Smooth muscle cell of trachea (primary cell): ENCODE measurements at places on chromosomes 4 and X. TPM values are rescaled to one million over a fixed set of nuclear protein-coding genes. Genes with fewer than 3 reads are reported as not detected.

RGN gene
- 4.5 and 5.2 TPM in 2 replicates for total RNA-seq

HSFX1 gene
- total RNA-seq: 0.87 and 2.0 TPM in 2 replicates

GPC3 gene
- total RNA-seq: 1.6 and 3.5 TPM in 2 replicates

GUF1 gene
- 12.2 and 15.3 TPM in 2 replicates for total RNA-seq

TSPAN7 gene
- total RNA-seq: not detected in 2 replicates

DGKK gene
- not detected in 2 replicates for total RNA-seq

SOX3 gene
- total RNA-seq: 0.15 TPM in 1 of 2 replicates, not detected in the other

TMEM31 gene
- 0.17 TPM in 1 of 2 replicates, not detected in the other for total RNA-seq

EXOC1L gene
- not detected in 2 replicates for total RNA-seq

CNKSR2 gene
- 0.44 and 0.66 TPM in 2 replicates for total RNA-seq

TRIM60 gene
- not detected in 2 replicates for total RNA-seq

HELQ gene
- total RNA-seq: 18.6 and 22.2 TPM in 2 replicates

PLS3 gene
- total RNA-seq: 176 and 310 TPM in 2 replicates

SPON2 gene
- 846 and 1,031 TPM in 2 replicates for total RNA-seq

FAM9C gene
- total RNA-seq: under 0.01 TPM in 1 of 2 replicates, not detected in the other

LRPAP1 gene
- 105 and 152 TPM in 2 replicates for total RNA-seq

TNIP3 gene
- total RNA-seq: 0.17 and 0.87 TPM in 2 replicates

TEX13D gene
- not detected in 2 replicates for total RNA-seq

DIPK2B gene
- 0.15 TPM in 1 of 2 replicates, not detected in the other for total RNA-seq

RPS6KA6 gene
- total RNA-seq: 3.1 and 3.3 TPM in 2 replicates

MUC7 gene
- not detected in 2 replicates for total RNA-seq

CYTL1 gene
- 0.15 and 0.17 TPM in 2 replicates for total RNA-seq
